ENCODE measurements at places on chromosomes 4 and X. TPM values are rescaled to one million over a fixed set of nuclear protein-coding genes. Genes with fewer than 3 reads are reported as not detected.

Gene DOK7
- not detected for total RNA-seq

DNA sequence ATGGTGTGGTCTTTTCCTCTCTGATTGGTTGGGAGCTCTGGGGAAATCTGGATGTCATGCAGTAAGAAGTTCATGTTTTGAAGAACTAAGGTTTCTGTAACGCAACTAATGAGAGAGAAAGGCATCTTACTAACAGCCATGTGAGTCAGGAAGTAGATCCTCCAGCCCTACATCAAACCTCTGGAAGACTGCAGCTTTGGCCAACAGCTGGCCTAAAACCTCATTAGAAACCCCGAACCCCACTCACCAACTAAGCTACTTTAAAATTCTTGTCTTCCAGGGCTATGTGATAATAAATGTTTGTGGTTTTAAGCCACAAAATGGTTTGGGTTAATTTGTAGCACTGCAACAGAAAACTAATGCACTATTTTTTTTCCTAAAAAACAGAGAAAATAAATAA is 549.0 kb upstream of the GRID2 start:
- H3K4me3 ChIP-seq = no peak overlapping the region
- H3K36me3 ChIP-seq = no peaks in the 10 kb centered on the region
- DNase-seq = no peak
- no peaks in the 10 kb centered on the region for H3K4me1 ChIP-seq

DNA sequence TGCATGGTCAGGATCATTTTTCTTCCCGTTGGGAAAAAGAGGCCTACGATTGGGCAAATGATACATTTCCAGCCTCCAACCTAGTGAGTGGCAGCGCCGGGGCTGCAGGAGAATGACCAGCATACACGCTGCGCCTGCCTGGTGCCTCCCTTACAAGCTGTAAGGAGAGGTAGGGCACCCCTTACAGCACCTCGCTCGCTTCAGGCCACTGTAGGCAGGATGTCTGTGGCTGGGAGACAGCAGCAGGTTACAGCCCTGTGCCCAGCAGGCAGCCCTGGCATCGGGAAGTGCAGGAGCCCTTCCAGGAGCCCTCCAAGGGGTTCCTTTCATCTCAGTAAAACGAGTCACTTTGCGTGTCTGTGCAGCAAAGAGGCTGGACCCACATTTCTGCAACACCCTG is 88.4 kb downstream of the EVC start:
- H3K27ac ChIP-seq = no peak overlapping the region
- no peaks in the 10 kb centered on the region for H3K27me3 ChIP-seq
- H3K36me3 ChIP-seq = no peaks in the 10 kb centered on the region
- no peak overlapping the region for H3K4me3 ChIP-seq
- no peaks in the 10 kb centered on the region for H3K4me1 ChIP-seq

Gene BMX
- not detected for total RNA-seq

- no peaks in the 10 kb centered on the region for H3K36me3 ChIP-seq
- no peaks in the 10 kb centered on the region for H3K27me3 ChIP-seq
- no peak for DNase-seq
- H3K4me3 ChIP-seq = peak overlapping the region; percentile 88
- peaks cover 42% of the 10 kb centered on the region for H3K4me1 ChIP-seq
- peak overlapping the region; percentile 91 for H3K27ac ChIP-seq
These were observed 11.7 kb upstream of the TMEM156 start for GRCh38 chr4:39043861-39044363.

DNA sequence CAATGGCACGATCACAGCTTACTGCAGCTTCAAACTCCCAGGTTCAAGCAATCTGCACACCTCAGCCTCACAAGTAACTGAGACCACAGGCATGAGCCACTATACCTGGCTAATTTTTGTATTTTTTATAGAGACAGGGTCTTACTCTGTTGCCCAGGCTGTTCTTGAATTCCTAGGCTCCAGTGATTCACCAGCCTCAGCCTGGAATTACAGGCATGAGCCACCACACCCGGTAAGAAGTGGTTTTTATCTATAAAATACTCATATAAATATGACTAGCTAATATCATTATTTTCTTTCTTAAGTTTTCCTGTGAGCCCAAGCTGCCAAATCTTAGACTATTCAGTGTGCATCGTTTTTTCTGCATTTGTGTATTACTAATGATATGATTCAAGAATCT is 4.4 kb downstream of the SCFD2 start:
- peaks cover 22% of the 10 kb centered on the region for H3K36me3 ChIP-seq
- peaks cover 46% of the 10 kb centered on the region for H3K4me1 ChIP-seq
- H3K4me3 ChIP-seq = no peak overlapping the region
- no peak overlapping the region for H3K27ac ChIP-seq
- no peak for DNase-seq
- no peaks in the 10 kb centered on the region for H3K27me3 ChIP-seq

DNA sequence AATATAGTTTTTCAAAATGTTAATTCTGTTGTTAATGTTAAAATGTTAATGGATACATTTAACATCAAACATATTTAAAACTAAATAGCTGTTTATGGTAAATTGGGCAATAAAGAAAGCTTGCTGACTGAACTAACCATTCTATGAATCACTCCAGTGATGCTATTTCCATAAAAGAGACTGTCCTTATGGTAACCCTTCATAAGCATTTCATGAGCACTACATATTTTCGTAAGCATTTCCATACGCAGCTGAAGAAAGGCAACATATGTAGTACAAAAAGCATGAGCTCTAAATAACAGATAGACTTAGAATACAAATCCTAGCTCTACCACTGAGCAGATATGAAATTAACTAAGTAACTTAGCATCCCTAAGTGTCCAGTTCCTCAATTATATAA is 188.9 kb downstream of the COL25A1 start:
- H3K4me3 ChIP-seq = no peak overlapping the region
- H3K36me3 ChIP-seq = no peaks in the 10 kb centered on the region
- H3K4me1 ChIP-seq = no peaks in the 10 kb centered on the region
- H3K27me3 ChIP-seq = peaks cover 4% of the 10 kb centered on the region
- no peak overlapping the region for H3K27ac ChIP-seq

DNA sequence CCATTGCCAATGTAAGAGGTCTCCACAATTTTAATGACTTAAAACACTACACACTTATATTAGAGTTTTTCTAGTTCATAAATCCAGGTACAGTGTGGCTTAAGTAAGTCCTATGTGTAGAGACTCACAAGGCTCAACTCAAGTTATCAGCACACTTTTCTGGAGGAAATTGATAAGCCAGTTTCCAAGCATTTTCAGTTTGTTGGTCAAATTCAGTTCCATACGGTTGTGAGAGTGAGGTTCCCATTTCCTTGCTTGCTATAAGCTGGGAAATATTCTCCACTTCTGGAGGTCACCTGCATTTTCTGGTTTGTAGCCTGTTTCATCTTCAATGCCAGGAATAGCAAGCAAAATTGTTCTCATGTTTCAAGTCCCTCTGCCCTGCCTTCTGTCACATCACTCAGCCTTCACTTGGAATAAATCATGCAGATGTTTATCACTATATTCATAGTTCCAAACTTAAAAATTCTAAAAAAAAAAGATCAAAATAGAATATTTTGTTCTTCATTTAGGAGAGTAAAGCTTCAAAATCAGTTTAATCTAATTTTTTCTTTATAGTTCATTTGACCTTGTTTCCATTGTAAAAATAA is 1137.5 kb upstream of the INTU start:
- H3K4me3 ChIP-seq = no peak overlapping the region
- H3K4me1 ChIP-seq = no peaks in the 10 kb centered on the region
- no peaks in the 10 kb centered on the region for H3K36me3 ChIP-seq

DNA sequence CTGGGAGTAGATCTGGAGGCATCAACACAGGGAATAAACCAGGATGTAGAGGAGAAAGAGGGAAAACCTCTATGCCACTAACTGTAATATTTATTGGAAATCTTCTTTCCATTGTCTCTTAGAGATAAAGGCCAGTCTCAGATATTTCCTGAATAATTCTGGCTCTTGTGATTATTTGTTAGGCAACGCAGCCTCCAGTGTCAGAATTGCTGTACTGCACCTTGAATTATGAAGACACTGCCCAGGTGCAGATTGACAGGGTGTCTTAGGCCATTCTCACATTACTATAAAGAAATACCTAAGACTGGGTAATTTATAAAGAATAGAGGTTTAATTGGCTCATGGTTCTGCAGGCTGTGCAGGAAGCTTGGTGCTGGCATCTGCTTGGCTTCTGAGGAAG is 100.7 kb upstream of the ZDHHC15 start:
- H3K4me3 ChIP-seq = no peak overlapping the region
- no peak for DNase-seq
- no peak overlapping the region for H3K27ac ChIP-seq
- no peaks in the 10 kb centered on the region for H3K27me3 ChIP-seq
- peaks cover 1% of the 10 kb centered on the region for H3K36me3 ChIP-seq
- H3K4me1 ChIP-seq = no peaks in the 10 kb centered on the region

Gene AMBN
- total RNA-seq = not detected

Data from activated naive CD8-positive, alpha-beta T cell treated with anti-CD3 and anti-CD28 coated beads, Interleukin-2, amount 10 ng/mL, durations not matched to agents 7 days and 5 days (primary cell).